Myometrial cell (primary cell): ENCODE measurements at places on chromosomes 3 and 15. TPM values are rescaled to one million over a fixed set of nuclear protein-coding genes. Genes with fewer than 3 reads are reported as not detected.

Gene CYP1A2
- not detected in 2 replicates for total RNA-seq

Gene AQR
- total RNA-seq, result 15.6 and 18.4 TPM in 2 replicates

Gene GOLGA6A
- not detected in 2 replicates for total RNA-seq

Gene ACY1
- 49.8 and 68.0 TPM in 2 replicates for total RNA-seq

Gene OR5K2
- not detected in 2 replicates for total RNA-seq

Gene ARHGEF26
- 4.1 and 10.1 TPM in 2 replicates for total RNA-seq

Gene FETUB
- total RNA-seq, result not detected in 2 replicates

Gene ITPR1
- total RNA-seq, result 6.3 and 9.6 TPM in 2 replicates

Gene TGM4
- total RNA-seq, result under 0.01 TPM in 1 of 2 replicates, not detected in the other

Gene NPAP1
- total RNA-seq, result not detected in 2 replicates

Gene MFGE8
- total RNA-seq, result 158 and 162 TPM in 2 replicates

Gene PLD1
- 4.9 and 8.0 TPM in 2 replicates for total RNA-seq

Gene HGD
- not detected in 2 replicates for total RNA-seq

Gene DUOXA2
- total RNA-seq, result not detected in 2 replicates

Gene LNP1
- 2.1 and 2.9 TPM in 2 replicates for total RNA-seq

Gene DGKG
- under 0.01 and 1.1 TPM in 2 replicates for total RNA-seq

Gene CTXN2
- total RNA-seq, result not detected in 2 replicates

Gene TMOD3
- 24.8 and 37.6 TPM in 2 replicates for total RNA-seq

Gene LRRIQ4
- total RNA-seq, result not detected in 2 replicates

Gene SLC24A1
- total RNA-seq, result 6.7 and 9.2 TPM in 2 replicates

Gene P2RY14
- total RNA-seq, result not detected in 2 replicates

Gene NLGN1
- total RNA-seq, result 1.6 and 2.0 TPM in 2 replicates

Gene XIRP1
- not detected in 2 replicates for total RNA-seq

Gene HYKK
- 1.2 and 2.7 TPM in 2 replicates for total RNA-seq

Gene LYZL4
- not detected in 2 replicates for total RNA-seq

Gene FES
- total RNA-seq, result 42.9 and 46.1 TPM in 2 replicates

Gene EID1
- total RNA-seq, result 322 and 335 TPM in 2 replicates
